Breast epithelium (tissue), 4 donors: ENCODE measurements at places on chromosomes 7 and 10. TPM values are rescaled to one million over a fixed set of nuclear protein-coding genes. Genes with fewer than 3 reads are reported as not detected.

The MEST gene
- total RNA-seq: 95.7 TPM

The CPED1 gene
- 14.3 TPM for total RNA-seq

The CDHR3 gene
- 8.8 TPM for total RNA-seq

The EZH2 gene
- total RNA-seq: 4.8 TPM

DNA sequence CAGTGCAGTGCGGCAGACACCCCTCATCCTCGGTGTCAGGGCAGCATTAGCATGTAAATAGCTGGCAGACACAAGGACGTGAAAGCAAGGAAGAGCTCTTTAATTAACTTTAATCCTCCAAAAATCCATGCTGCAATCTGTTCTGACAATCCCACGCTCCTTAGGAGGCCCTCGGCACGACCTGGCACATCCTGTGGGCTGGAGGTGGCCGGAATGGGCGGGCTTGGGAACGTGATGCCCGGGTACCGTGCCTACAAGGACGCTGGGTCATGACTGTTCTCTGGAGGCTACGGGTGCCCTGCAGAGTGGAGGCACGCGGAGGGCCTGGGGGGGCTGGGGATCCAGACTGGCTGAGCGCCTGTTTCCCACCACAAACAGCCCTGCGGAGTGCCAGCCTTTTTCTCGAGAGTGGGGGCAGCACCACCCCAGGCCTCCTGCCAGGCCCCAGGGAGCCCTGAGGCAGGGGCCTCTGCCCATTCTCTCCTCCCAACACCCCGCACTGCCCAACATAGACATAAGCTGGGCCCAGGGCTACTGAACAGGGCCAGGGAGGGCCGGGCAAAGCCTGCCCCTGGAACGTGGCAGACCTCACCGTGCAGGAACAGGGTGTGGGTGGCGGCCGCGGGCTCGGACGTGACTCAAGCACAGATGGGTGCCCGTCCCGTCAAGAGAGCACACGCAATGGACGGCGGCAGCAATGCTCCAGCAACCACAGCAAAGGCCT lies 189.3 kb downstream of the MAD1L1 start:
- no peak for DNase-seq

DNA sequence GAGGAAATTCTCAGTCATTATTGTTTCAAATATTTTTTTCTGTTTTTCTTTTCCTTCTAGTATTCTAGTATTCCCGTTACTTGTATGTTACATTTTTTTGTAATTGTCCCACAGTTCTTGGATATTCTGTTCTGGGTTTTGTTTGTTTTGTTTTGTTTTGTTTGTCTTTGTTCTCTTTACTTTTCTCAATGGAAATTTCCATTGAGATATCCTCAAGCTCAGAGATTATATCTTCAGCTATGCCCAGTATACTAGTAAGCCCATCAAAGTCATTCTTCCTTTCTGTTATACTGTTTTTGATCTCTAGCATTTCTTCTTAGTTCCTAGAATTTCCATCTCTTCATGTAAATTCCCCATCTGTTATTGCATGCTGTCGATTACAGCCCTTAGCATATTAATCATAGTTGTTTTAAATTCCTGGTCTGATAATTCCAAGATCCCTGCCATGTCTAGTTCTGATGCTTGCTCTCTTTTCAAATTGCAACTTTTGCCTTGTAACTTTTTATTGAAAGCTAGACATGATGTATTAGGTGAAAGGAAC lies 27.8 kb downstream of the GPR37 start:
- DNase-seq: no peak

- no peak for DNase-seq
These were observed 536.0 kb upstream of the GALNT17 start for GRCh38 chr7:70595755-70596597.

- no peak for DNase-seq
These were observed 171.7 kb downstream of the FAM107B start for GRCh38 chr10:14602807-14603533.

DNA sequence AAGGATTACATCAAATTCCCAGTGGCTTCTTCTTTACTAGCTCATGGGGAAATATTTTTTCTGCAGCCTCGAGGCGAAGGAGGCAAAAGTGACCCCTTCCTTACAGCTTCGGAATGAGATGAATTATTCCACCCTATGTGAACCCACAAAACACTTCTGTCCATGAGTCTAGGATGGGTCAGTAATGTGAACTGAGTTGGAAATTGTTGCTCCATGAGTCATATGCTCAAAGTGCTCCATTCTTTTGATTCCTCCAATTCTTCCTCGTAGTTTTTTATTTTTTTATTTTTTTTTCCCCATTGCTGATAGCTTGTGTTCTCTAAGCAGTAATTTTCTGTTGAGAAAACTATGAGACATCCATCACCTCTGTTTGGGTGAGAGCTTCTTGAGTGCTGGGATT lies 31.7 kb upstream of the FAM204A start:
- DNase-seq: no peak

DNA sequence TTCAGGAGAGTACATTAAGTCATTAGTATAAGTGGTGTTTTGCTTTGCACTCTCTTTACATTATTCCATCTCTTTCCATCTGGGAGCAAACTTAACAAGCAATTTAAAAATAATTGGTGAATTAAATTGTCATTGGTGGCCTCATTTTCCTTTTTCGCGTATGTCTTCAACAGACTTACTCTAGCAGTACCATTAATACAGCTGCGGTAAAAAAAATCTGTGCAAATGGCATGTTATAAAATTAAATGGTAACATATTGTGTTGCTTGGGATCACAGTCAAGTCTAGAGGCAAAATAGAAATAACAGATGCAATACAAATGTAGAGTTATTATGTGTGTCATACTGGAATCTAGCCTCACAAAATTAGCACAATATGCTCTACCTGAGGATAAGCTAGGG lies 322.4 kb downstream of the PCDH15 start:
- DNase-seq: no peak

DNA sequence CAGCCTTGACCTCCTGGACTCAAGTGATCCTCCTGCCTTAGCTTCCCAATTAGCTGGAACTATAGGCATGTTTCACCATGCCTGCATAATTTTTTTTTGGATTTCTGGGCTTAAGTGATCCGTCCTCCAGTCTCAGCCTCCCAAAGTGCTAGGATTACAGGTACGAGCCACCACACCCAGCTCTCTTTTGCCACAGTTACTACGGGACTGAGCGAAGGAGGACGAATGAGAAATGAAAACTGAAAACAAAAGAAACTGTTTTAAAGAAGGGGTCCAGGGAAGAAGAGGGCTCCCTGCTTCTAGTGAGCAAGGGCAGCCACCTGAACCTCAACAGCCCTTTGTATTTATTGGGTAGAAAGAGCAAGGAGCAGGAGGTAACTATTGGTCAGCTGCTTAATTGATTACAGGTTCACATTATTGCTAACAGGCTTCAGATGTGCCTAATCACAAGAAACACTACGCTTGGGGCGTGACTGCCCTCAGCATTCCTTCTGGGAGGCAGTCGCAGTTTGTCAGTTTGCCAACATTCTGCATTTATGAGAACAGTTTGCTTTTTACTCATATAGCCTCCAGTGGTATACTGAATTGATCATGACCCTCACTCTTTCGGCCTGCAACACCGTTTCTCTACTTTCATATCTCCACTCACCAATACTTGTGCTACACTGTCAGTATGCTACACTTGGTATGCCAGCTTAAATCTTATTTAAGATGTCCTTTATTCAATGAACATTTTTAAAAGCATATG lies 676.8 kb downstream of the DNAJB9 start:
- DNase-seq: no peak

GRCh38 chr10:129604333-129605032 lies 137.4 kb downstream of the MGMT start:
- DNase-seq: no peak

- DNase-seq: no peak
These were observed 285.8 kb upstream of the COBL start for GRCh38 chr7:51602376-51602775.

DNA sequence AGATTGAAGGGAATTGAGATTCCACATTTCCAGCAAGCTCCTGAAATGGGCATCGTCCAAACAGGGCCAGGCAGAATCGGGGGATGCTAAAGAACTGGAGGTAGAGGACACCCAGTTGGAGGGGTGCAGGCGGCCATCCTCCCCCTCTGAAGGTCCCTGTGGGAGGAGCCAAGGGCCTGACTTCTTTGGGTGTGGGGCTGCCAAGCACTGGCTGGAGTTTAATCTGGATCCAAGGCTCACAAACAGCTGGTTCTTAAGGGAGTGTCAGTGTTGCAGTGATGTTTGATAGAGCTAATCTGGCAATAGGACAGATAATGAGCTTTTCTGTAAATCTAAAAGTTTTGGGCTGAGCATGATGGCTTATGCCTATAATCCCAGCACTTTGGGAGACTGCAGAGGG lies 20.8 kb downstream of the TSPAN14 start:
- no peak for DNase-seq

DNA sequence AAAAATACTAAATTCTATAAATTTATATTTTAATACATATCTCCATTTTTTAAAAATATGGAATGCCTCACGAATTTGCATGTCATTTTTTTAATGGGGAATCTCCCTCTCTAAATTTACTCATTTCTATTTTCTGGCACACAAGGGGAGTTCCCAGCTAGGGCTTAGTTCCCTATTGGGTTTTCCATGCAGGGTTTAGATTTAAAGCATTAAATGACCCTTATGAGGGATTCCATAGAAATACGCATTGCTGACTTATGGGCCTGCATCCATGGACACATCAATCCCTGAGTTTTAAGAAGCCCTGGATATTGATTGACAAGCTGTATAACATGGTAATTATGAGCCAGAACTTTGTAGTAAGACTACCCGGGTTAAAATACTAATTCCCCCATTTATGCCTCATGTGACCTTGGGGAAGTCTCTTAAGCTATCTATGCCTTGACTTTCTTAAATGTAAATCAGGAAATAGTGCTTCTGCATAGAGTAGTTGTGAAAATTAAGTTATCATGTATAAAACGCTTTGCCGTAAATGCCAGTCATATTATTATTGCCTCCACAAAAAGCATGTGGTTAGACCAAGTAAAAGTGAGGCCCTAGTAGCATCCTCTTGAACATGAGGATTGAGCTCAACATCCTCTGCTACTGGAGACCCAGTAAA lies 78.8 kb upstream of the ANKRD1 start:
- no peak for DNase-seq

- DNase-seq: no peak
These were observed 578.5 kb downstream of the SH2D4B start for GRCh38 chr10:81116201-81116600.

GRCh38 chr7:19097165-19098055 lies 20.0 kb downstream of the TWIST1 start:
- DNase-seq: no peak

DNA sequence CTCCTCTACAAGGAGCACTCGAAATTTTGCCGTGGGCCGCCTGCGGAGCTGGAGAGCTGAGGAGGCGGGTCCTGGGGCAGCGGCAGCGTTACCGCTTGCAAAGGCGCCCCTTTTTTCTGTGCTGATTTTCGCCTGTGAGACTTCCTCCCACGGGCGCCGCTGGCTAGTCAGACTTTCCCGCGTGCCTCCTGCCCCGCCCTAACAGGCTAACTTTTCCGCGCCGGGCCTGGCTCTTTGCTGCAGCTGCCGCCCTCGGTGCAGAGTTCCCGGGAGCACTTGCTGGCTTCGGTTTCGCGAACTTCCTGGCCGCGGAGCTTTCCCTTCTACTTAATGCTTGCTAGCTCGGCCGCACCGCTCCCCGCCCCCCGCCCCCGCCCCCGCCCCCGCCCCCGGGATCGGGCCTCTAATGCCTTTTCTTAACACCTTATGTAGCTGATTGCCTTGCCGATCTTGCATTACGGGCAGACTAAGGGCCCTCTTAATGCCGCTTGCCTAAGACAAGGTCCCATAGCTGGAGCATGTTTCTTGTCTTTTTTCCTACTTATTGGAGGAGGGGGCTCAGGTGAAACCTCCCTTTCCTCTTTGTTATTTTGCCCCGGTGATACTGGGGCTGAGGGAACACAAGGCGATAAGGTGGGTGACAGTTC lies 37.9 kb upstream of the RASGEF1A start:
- DNase-seq: peak; percentile 29

GRCh38 chr10:49758249-49758930 lies 3.7 kb downstream of the OGDHL start:
- no peak for DNase-seq

GRCh38 chr7:154767821-154768415 lies 235.0 kb downstream of the PAXIP1 start:
- no peak for DNase-seq
